ENCODE measurements at places on chromosomes 12 and 14.

- no peak for DNase-seq
These were observed 10.3 kb downstream of the PLEKHG3 start for GRCh38 chr14:64714432-64715025.

- no peak for DNase-seq
These were observed 14.1 kb downstream of the IL31 start for GRCh38 chr12:122159882-122160281.

- no peak for DNase-seq
These were observed 97.0 kb downstream of the DPF3 start for GRCh38 chr14:72796935-72797334.

DNA sequence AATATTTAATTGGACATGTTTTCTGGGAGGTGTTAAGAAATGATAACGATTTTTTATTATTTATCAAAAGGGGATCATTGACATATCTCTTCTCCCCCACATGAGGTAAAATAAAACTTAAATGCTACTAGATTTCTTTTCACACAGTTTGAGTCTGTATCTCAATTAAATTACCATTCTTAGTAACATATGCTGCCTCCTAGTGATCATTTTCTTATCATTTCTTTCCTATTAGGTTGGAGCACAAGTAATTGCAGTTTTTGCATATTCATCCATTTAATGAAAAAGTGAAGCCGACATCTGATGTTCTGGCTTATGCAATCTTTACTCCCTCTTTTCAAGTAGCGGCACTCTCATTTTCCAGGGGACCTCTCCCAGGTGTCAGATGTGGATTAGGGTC is 24.9 kb downstream of the PUS7L start:
- no peak for DNase-seq

DNA sequence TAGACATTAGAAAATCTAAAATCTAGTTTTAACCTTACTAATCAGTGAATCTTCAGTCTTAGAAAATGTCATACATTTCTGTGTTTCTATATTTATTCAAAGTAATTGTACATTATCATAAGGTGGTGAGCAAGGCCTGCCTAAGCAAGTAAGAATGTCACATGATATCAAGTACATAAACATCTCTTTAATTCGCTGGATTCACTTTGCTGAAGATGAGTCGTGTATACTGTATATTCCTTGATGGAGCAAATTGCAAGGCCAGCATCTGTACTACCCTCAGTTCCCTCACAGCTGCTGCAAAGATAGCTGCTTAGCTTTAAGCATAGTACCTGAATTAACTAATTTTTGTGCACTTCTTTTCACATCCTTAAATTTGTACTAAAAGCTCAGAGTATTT is 8.5 kb upstream of the AK7 start:
- DNase-seq = no peak

DNA sequence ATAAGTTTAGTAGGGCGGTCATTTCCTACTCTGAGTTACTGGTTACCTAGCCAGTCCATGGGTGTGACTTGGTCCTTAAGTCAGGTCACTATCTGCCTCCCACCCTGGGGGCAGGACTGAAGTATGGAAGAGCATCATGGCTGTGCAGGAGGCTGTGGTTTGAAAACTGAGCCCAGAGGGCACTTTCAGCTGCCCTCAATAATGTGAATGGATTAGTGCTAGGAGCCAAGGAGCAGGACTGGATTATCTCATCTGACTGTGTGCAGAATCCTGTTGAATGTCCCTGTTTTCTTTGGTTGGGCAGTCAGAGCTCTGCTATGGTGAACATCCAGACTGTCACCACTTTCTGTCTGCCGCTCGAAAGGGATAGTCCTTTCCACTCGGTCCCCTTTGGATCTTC is 1.6 kb downstream of the ATXN7L3B start:
- DNase-seq = no peak

GRCh38 chr12:25896981-25897380 is 61.5 kb upstream of the RASSF8 start:
- DNase-seq = no peak

DNA sequence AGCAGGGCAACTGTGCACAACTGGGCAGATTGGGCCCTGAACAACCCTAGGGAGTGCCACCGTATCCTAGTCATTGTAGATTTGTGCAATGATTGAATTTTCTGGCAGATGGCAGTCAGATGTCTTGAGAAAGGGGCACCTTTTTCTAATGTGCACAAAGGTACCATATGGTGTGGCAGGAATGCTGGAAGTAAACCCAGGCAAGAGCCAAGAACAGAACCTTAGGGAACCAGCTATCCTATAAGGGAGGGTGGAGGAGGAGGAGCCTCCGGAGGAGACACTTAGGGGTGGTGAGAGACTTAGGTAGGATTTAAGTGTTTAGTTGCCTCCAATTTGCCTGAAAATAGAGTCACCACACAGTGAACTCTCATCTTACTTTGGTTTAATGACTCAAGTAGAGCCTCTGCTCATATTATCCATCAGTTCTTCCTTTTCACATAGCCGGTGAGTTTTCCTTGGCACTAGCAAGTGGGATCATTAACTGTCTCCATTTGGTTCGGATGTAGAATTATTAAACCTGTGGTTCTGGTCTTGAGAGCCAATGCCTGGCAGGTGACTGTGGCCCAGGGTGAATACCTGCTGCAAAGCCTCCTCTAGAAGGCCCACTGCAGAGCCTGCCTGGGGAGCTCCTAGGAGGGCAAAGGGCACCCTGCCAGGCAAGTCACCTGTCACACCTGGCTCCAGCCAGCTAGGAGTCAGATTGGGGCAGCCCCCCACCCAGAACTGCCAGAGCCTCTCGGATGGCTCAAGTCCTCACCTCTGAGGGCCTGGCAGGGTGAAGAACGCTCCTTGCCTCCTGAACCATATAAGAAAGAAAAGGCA is 184.4 kb upstream of the HIF1A start:
- DNase-seq = no peak

DNA sequence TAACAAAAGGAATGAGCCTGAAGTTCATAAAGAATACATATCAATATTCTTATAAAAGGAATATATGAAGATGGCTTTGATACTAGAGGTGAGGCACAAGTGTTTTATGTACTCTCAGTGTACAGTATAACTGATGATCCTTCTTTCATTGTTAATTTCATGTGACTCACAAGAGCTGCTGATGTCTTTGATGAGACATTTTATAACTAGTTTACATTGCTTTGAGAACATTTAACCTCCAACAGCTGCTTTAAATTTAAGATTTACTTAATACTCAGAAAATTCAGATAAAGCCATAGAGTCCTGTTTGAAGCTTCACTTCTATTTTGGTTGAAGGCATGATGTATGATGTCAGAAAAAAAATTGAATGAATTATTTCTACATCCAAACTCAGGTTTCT is 59.8 kb downstream of the WASHC4 start:
- DNase-seq = no peak

GRCh38 chr12:124651516-124652273 is 84.3 kb upstream of the NCOR2 start:
- no peak for DNase-seq

- DNase-seq = no peak
These were observed 185.5 kb upstream of the ATP2B1 start for GRCh38 chr12:89893972-89894706.

DNA sequence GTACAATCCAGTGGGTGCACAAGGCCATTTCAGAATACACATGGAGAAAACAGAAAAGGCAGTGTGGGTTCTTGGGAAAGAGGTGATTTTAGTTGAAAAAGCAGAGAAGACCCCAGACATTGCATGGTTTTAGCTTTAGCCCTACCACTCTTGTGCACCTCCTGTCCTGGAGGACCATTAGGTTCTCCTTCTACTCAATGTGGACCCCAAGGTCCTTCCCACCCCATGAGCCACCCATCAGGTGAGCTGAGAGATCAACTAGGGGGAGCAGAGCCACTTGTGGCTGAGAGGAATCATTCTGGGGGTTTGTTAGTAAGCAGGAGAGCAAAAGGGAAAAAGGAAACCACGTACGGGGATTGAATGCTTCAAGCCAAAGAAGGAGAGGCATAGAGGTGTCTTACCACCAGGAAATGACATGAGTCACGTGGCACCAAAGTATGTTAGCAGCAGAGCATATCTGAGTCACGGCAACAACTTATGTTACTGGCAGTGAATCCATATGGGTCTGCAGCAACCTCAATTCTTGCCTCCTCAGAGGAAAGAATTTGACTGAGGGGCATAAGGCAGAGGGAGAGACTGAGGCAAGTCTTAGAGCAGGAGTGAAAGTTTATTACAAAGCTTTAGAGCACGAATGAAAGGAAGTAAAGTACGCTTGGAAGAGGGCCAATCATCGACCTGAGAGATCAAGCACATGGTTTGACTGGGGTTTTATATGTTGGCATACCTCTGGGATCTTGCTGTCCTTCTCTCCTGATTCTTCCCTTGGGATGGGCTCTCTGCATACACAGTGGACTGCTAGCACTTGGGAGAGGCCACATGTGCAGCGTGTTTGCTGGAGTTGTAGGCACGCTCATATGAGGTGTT is 73.9 kb downstream of the HSD17B6 start:
- no peak for DNase-seq

DNA sequence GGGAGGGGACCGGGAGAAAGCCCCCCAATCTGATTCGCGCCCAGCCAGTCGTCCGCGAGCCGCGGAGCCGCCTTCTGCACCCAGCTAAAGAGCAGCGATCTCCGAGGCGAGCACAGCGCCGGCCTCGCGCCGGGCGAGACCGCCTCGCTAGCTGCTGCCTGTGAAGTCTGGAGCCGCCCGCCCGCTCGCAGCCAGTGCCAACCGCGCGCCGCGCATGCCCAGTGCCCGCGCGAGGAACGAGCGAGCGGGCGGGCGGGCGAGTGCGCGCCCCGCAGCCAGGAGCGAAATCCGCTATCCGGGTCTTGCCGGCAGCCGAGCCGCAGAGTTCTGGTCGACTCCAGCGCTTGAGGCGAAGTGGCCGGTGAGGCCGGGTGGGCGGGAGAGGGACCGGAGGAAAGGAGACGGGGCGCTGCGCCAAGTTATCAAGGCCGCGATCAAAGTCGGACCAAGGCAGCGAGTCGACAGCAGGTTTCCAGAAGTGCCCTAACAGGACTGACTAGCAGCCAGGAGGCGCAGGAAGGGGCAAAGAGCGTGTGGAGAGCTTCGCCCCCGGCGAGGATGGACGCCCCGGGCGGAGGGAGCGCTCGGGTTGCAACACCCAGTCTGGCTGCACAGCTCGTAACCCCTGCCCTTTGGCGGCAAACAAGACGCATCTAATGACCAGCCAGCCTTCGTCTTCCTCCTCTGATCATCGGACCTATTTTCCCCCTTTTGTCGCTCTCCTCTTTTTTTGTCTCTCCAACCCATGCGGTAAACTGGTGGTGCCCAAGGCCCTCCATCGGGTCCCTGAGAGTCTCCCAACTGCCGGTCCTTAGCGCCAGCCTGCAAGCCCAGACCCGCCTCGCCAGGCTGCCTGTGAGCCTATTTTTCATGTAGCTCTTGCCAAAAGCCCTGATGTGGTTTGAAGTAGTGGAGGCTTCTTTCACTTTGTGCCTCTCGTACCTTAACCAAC is at the start of gene EPS8:
TSS of gene EPS8 (minus strand) at position 169 of the 952 bp plus-strand sequence. CDS start 106,437 bp downstream, outside the sequence.
- peak; percentile 92 for DNase-seq

GRCh38 chr12:30010071-30011052 is 226.6 kb upstream of the TMTC1 start:
- no peak for DNase-seq

DNA sequence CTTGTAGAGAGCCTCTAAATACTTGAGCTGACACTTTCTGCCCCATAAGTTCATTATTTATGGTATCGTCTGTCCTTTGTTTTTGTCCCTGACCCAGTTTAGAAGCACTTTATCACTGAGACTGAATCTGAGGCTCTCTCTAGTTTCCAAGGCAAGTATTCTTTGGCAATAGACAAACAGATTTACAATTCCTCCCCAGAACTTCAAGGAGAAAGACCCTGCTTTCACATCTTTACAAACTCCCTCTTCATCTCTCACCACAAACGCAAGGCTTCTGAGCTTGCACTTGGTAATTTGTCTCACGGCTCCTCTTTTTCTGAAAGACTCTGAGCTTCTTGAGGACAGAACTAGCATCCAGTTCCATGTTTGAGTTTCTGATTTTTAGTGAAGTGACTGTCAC is 49.8 kb upstream of the PARP11 start:
- no peak for DNase-seq

DNA sequence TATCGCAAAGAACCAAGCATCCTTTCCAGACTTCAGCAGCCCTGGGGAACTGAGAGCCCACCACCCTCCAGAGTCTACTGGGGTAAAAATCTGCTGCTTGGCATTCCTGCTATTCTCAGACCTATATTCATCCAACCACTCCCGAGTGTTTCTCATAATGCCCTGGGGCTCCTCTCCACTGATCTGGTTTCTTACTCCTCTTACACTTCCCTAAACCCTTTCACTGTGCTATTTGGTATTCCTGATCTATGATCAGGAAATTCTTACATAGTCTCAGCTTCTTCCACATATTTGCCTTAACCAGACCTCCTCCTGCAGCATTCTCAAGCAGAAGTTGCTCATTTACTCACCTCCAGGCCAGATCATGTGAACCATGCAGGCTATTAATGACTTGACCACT is 82.4 kb downstream of the SYT10 start:
- DNase-seq = no peak

- DNase-seq = no peak
These were observed 556 bp downstream of the GPRC5A start for GRCh38 chr12:12891881-12892355.

DNA sequence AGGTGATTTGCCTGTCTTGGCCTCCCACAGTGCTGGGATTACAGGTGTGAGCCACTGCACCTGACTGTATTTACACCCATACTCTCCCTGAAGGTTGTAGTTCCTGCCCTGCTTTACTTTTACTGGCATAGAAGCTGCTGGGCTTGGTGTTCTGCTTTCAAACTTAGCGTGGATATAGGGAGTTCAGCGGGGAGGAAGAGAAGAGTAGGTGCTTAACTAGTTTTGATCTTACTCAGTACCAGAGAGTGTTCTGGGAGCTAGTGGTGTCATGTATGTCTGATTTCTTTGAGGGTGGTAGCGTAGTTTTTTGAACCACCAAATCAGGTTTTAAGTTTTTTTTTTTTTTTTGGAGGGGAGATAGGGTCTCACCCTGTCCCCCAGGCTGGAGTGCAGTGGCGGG is 13.8 kb downstream of the RCOR1 start:
- no peak for DNase-seq

- no peak for DNase-seq
These were observed 59.6 kb downstream of the SEC23A start for GRCh38 chr14:39043352-39043943.

DNA sequence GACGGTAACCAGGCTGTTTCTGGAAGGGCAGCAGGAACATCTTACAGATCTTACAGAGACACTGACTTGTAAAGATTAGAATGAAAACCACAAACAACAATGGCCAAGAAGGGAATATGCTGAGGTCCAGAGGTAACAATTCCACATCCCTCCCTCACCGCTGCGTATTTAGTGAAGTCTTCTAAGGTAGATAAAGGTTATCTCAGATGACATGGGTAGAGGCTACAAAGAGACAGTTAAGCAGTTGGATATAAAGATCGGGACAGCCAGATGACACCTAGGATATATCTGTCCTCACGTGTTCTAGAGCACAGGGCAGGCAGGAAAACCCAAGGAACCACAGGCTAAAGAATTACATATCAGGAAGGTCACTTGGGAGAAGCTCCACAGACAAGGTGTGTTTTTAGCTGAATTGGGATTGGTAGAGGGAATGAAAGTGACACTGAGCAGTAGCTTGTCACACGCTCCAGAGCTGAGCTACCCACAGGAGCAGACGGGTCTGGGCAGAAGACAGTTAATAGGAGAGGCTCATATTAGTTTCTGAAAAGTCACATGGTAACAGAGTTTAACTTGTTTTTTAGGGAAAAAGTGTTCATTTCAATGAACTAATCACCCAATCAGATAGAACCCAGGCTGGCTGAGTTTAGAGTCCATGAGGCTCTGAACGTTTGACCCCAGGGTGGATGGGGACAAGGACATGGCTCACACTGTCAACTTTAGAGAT is 83.3 kb downstream of the MIA2 start:
- no peak for DNase-seq
